ENCODE measurements at places on chromosomes 13 and 19.

DNA sequence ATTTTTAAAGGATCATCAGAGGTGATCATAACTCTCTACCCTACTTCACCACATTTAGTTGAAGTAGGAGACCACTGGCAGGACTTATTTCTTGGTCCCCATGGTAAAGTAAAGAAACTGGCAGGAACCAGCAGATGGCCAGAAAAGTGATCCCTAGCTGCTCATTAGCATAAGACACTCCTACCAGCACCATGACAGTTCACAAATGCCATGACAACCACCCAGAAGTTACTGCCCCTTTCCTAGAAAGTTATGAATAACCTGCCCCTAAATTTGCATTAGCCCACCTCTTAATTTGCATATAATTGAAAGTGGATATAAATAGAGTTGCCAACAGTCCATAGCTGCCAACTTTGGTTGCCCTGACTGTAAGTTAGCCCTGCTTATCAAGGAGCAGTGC, 18.4 kb upstream of the RUBCNL start:
- peak; percentile 12 for DNase-seq

DNA sequence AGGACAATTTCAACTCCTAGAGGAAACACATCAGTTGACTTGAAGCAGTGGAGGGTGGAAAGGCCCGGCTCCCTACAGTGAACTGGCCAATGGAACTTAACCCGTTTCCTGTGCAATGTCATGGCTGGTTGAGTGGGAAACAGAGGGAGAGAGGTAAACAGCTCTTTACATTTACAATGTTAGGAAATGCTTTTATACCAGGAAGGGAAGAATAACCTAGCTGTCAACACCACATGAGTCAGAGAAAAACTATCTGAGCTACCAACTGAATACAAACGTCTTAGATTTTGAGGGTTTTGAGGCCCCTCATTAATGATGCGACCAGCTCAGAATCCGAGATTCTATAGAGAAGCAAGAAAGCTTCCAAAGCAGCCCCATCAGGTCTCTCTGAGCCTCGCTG, 36.7 kb downstream of the CARD8 start:
- DNase-seq: no peak

DNA sequence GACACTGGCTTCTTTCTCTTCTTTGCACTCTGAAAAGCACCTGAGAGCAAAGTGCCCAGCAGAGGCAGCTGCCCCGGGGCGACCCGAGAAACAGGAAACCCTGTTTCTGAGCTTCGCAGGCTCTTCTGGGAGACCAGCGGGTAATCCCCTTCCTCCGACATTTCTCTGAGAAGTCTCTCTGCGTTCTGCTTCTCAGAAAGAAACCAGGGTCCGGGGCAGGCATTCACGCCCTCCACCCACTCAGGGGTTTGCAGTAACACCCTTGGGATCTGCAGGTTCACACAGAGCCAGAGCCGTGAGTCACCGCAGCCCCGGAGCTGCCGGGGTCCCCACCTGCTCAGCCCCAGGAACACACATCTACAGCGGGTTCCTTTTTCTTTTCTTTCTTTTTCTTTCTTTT, 86.0 kb downstream of the GADD45B start:
- no peak for DNase-seq

DNA sequence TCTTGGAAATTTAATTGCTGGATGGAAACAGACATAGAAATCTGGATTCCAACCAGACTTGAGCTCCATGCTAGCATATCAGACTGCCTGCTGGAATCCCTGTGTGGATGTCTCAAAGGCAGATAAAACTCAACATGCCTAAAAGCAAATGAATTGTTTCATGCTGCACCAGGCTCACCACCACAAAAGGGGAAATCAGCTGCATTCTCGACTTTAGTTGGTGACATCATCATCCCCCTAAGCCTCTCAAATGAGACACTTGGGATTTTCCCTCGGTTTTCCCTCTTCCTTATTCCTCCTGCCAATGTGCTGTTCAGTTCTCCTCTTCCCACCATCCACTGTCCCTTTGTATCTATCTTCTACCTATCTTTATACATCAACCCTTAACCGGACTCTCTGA, 134.3 kb downstream of the ZDHHC20 start:
- no peak for DNase-seq

DNA sequence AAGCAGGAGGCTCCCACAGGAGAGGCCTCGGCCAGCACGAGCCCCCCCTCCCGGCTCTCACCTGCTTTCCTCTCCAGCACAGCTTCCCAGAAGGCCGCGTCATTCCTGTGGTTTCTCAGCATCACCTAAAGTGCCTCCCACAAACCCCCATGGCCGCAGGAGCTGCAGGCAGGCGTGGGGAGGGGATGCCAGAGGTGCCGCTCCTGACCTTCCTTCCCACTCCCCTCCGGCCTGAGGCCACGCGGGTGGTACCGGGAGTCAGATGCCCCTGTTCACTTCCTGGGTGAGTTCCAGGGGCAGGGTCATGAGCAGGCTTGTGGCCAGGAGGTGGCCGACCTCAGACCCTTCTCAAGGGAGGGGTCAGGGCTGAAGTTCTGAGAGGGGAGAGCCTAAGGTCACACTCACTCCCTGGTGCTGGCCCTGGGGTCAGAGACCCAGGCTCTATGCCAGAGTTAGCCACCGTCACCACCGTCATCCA, 14.4 kb upstream of the NPAS1 start:
- DNase-seq: no peak

GRCh38 chr19:57248646-57249045, 8.2 kb downstream of the ZNF805 start:
- no peak for DNase-seq

GRCh38 chr19:14198384-14199376, 7.3 kb downstream of the ADGRL1 start:
- no peak for DNase-seq

DNA sequence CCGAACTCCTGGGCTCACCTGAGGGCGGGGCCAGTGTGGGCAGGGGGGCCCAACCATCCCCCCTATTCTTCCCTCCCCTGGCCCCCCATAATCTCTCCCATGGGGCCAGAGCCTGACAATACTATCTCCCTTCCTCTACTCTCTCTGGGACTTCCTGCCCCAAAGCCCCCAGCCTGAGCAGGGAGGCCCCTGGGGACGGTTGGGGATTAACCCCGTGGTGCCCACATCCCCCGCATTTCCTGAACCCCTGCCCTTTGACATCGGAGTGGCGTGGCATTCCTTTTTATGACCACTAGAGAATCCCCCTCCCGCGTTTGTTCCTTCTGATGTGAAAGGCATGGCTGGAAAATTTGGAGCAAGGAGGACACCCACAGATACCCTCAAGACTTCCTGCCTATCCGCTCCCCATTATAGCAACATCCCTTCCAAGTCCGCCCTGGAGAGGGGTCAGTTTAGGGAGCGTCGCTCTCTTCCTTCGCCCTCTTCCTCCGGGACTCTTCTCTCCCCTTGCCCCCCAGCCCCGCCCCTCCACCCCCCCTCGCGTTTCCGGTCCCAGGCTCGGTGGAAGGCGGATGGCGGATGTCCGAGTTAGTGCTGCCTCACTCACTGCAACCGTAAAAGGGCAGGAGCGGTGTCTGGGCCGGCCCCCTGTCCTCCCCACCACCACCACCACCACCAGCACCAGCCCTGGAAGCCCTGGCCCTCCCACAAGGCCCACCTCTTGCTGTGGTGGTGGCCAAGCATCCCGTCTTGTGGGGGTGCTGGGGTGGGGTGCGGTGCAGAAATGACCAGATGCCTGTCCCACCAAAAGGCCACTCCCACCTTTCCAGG, 1.8 kb downstream of the VASP start:
- DNase-seq: peak; percentile 52

GRCh38 chr13:19172007-19172646, 9.5 kb downstream of the TUBA3C start:
- DNase-seq: no peak

DNA sequence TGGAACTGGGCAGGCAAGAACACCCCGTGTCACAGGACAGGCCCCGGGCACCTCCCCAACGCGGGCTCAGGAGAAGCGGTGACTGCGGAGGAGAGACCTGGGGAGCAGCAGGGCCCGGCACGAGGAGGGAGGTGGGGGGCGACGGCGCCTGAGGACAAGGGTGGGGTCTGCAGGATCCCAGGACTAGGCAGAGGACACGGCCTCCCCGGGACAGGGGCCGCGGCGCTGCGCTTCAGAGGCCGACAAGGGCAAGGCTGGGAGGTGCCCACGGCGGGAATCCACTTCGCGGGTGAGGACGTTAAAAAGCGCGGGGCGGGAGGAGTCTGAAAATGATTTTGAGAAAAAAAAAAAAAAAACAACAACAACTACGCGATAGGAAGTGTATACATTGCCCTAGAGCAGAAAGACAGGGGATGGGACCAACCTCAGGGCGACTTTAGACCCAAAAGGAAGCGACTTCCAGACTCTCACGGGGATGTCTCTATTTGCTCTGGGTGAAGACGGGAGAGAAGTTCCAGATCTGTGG, 44.9 kb downstream of the ZNF611 start:
- no peak for DNase-seq

- no peak for DNase-seq
These were observed 861.1 kb downstream of the DACH1 start for GRCh38 chr13:71005919-71006318.

DNA sequence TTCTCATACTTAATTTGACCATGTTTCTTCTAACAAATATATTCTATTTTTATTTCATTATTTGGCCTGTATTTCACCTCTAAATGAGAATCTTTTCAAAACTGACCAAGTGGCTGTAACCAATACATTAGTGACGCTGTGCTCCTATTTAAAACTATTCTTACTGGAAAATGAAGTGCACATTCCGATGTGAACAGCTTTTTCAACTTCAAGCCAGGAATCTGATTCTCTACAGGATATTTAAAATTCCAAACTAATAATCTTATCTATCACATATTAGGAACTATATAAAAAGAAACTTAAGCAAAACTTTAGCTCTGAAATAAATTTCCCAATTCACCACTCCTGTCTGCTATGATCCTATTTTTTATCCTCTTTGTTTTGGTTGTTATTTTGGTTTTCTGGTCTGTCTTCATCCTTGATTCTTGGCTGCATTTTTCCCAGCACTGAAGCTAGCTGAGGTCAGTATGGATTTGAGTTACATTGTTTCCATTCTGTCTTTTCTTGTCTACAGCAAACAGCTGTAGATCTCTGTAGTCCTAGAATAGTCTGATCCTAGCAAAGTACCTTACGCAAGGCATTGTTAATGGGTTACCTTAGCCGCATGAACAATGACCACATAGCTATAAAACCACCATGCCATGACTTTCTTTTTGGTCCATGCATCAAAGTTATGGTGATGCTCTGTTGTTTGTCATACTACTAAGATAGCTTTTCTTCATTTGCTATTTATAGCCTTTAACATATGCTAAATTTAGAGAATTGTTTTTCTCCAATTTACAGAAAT, 748.6 kb upstream of the SPRY2 start:
- DNase-seq: no peak

DNA sequence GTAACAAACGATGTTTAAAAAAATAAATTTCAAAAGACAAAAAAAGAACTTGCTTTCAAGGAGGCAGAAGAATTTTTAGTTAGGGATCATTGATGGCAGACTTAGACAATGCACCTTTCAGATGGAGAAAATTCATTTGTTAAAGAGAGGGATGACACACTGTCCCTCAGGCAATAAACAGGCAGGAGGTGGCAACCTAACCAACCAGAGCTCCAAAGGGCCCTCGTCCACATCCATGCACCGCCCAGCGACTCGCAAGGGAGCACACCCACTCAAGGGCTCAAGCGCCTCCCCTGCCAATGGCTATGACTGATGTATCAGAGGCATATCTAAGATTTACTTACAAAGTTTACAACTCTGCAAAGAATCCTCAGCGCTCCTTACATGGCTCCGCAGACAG, 81.9 kb downstream of the TUBGCP3 start:
- no peak for DNase-seq

- DNase-seq: no peak
These were observed 13.7 kb downstream of the DCUN1D2 start for GRCh38 chr13:113476811-113477210.

DNA sequence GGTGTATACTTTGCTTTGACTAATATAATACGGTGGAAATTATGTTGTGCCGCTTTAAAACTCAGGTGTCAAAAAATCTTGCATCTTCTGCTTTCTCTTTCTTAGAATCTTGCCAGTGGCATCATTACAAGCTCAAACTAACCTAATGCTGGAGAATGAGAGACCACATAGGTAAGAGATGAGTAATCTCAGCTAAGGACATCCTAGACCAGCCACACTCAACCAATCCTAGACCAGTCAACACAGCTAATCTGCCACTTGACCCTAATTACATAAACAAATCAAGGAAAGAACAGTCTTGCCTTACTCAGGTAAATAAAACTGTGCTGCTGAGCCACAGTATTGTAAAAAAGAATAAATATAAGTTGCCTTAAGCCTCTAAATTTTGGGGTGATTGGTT, 1323.9 kb upstream of the SPRY2 start:
- DNase-seq: no peak

DNA sequence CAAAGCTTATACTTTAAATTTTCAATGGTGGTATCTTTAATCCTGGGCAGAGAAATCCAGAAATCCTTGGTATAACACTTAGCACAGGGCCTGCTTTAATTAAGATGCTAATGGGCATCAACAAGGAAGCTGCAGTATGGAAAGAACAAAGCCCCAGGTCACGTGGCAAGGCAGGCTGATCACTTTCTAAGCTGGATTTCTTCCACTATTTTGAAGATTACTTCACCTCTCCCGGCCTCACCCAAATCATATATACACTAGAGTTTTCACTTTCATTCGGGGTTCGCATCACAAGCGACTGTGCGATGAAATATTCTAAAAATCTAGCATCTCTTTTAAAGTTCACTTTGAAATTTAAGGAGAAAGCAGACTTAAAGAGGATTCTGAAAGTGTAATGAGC, 71.8 kb downstream of the STARD13 start:
- peak; percentile 38 for DNase-seq
